HFF-Myc (cell line): ENCODE measurements at places on chromosomes 6 and 20.

DNA sequence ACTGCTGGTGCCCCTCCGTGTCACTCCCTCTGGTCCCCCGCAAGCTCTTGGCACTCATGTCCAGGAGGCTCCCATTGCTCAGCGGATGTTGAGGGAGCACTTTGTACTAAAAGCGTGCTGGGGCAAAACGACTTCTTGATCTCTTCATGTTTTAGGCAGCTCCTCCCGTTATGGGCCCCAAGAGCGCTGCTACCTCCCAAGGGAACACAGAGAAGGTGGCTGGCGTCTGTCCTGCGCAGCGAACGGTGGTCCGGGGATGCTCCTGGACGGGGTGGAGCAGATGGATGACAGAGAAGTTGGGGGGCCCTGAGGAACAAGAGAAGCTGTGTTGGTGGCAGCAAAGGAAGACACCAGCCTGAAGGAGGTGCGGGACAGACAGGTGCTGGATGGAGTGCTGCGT is 99.8 kb downstream of the TMEM242 start:
- DNase-seq = no peak

DNA sequence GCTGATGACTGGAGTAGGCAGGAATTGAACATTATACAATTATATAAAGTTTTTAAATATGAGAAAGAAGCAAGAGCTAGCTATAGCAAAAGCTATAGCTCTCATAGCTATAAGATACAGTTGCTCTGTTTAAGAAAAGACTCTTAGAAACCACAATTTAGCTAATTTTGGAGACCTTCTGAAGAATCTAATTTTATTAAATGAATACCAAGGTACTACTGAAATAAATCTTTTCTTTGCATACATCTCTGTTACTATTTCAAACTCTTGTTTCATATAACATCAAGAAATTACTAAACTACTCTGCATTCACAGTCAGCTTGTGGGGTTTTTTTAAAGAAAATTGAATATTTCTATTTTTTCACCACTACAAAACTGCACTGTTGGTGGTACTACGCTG is 568.7 kb upstream of the MARCKS start:
- DNase-seq = no peak

DNA sequence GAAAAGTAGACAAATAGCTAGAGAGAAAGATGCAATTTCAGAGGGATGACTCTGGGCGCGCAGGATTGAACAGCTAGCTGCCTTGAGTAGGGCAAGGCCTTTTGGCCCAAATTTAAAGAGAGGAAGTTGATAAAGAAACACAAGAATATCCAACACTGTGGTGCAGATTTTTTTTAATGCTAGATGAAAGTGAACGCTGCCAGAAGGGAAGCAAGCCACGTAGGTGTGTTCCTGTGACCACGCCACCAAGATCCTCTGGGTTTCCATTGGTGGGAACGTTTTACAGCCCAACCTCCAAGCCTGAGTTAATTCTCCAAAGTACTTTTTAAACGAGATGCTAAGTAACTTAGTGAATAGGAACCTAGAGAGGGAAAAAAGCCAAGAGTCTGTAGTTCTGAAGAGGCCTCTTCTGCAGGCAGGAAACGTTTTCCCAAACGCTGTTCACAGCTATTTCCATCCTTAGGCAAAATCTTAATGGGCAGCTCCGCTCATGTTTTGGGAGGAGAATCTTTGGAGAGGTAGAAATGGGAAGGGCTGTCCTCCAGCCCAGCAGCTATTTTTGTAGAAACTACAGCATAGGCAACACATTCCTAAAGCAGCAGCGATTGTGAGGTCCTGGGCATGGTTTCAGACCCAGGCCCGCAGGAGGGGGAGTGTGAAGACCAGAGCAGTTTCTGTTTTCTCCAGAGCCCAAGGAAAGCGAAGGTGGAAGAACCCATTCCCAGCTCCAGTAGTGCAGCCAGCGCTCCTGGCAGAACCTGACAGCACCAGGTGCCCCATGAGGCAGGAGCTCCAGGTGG is 8.2 kb downstream of the LY86 start:
- no peak for DNase-seq

- DNase-seq = no peak
These were observed 119.8 kb downstream of the SGK1 start for GRCh38 chr6:134198093-134198492.

- no peak for DNase-seq
These were observed 738.8 kb downstream of the HDGFL1 start for GRCh38 chr6:23308166-23308565.

DNA sequence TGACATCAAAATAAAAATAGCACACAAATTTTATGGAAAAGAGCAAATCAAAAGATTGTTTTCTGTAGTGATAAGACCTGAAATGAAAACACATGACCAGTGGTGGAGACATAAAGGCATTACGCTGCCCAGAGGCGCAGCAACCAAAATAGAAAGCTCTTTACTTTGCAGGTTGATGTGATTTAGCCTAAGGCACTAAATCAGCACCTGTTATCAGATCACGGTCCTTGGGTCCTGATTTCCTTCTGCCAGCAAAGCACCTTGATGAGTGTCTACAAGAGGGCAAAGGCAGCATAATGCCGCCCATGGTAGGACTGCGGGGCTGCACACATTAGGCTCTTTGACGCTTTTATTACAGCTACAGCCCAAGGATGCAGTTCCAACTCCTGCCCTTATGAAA is 19.3 kb upstream of the RAMACL start:
- no peak for DNase-seq

- no peak for DNase-seq
These were observed 544 bp upstream of the KHDC1 start for GRCh38 chr6:73263570-73263909.

DNA sequence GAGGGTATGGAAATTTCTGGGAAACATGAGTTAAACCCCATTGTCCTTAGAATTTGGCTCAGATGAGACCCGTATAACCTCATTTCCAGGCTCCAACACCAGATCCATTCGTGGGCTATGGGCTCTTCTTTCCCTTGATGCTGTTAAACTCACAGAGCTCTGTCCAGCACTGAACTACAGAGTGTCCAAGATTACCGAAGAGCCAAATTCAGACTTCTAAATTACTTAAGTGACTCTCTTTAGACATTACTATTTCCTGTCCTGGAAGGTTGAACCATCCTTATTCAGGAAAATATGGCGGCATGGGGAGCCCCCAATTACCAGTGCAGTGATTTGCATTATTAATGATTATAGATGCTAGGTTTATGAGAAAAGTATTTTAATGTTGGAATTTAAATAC is 124.9 kb upstream of the EDN1 start:
- DNase-seq = no peak

- DNase-seq = peak; percentile 45
These were observed 77.6 kb downstream of the HUS1B start for GRCh38 chr6:579339-579738.

DNA sequence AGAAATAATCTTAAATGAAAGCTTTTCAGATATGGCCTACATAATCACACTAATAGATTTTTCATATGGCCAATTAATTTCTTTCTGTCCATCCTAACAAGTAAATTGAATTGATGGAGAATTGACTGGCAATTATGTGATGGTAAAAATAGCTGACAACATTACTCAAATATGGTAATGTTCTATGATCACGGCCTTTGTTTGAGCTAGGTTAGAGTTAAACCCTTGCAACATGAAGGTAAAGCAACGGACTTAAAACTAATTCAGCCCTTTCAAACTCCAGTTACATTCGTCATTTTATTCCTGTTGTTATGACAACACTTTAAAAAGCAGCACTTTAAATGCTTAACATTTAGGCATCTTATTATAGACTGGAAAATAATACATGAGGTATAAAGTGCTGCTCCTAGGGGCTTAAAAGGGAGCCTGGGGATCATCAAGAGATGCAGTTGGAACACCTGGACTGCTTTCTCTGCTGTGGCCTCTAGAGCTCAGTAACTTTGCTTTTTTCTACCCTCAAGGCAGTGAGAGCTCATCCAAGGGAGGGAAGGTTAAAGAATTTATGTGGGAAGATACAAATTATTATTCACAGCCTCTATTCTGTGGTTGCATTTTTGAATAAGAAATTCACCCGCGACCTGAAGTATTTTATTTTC is 46.9 kb downstream of the RIPOR2 start:
- DNase-seq = no peak

DNA sequence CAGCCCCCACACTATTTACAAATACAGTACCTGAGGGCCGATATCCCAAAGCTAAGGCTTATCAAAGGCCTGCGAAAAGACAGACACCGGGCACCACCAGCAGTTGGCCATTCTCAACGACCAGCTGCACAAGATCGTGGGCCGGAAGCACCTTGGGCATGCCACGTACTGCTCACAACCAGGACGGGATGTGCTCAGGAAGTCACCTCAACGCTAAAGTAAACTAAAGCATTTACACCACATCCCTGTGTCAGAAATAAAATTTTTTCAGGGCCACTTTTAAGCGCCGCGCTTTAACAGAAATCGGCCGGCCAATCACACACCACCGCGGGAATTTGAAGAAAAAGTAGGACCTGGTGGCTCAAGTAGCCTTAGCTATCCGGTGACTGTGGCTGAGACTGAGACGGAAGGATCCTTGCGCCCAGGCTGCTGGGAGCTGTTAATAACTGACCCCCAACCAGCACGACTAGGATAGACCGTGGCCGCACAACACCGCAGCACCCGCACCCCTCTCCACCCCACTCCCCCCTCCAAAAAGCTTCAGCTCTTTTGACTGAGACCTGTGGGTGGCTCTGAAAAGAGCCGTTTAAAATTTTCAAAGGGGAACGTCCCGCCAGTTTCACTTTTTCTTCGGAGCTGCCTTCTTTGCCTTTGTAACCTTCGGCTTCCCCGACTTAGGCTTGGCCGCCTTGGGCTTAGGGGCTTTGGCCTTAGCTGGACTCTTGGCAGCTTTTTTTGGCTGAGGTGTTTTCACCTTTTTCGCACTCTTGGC is 131.2 kb upstream of the BTN3A2 start:
- DNase-seq = no peak

- no peak for DNase-seq
These were observed 68.5 kb upstream of the ARMH2 start for GRCh38 chr6:24867104-24867703.

- no peak for DNase-seq
These were observed 5.6 kb downstream of the ARFRP1 start for GRCh38 chr20:63702036-63702665.

DNA sequence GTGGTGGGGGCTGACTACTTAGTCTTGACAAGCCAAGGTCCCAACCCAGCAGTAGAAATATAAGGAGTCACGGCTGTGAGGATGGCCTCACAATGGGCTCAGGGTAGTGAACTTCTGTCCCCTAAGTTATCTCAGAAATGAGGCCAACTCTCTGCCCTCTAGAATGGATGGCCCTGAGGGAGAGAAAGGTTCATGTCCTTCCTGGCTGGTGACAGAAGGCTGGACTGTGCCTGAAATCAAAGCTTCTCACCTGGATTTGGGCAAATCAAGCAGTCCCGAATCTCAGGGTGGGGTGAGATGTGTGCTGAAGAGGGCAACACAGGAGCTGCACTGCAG is 12.7 kb downstream of the RRP36 start:
- no peak for DNase-seq

- DNase-seq = no peak
These were observed 108.2 kb downstream of the CDH26 start for GRCh38 chr20:60066438-60066823.

DNA sequence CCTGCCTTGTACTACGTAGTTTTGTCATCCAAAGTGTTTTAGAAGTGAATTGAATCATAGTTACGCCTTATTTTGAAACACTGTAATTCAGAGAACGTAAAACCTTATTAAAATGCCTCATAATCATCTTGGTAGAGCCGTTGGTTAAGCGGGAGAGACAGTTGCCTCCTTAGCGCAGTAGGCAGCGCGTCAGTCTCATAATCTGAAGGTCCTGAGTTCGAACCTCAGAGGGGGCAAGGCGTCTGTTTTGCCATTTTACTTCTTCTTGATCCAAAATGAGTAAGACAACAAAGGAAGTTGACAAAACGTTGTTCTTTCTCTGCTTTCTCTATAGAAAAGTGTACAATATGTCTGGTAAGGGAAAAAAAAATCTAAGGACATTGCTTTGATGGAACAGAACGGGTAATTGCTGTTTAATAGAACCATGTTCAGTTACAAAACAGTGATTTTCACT is 20.7 kb upstream of the TRIM27 start:
- DNase-seq = peak; percentile 58

DNA sequence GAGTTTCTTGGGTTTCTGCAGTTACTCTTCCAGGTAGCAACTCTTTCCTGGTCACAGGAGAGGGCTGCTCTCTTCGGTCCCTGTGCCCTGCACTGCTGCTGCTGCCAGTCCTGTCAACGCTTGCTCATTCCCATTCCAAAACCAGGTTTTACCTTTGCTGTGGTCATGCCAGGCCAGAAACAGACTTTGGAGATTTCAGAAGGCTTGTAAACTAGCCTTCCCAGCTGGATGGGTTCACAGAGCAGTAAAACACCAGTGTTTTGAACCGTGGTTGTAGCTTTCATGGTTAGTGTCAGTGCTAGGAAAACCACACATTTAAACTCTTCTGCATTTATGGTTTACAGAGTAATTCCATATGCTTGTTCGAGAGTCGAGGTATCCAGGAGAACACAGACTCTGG is 16.2 kb downstream of the ARFGEF2 start:
- DNase-seq = no peak

- DNase-seq = no peak
These were observed 29.1 kb downstream of the OPN5 start for GRCh38 chr6:47810885-47811284.

DNA sequence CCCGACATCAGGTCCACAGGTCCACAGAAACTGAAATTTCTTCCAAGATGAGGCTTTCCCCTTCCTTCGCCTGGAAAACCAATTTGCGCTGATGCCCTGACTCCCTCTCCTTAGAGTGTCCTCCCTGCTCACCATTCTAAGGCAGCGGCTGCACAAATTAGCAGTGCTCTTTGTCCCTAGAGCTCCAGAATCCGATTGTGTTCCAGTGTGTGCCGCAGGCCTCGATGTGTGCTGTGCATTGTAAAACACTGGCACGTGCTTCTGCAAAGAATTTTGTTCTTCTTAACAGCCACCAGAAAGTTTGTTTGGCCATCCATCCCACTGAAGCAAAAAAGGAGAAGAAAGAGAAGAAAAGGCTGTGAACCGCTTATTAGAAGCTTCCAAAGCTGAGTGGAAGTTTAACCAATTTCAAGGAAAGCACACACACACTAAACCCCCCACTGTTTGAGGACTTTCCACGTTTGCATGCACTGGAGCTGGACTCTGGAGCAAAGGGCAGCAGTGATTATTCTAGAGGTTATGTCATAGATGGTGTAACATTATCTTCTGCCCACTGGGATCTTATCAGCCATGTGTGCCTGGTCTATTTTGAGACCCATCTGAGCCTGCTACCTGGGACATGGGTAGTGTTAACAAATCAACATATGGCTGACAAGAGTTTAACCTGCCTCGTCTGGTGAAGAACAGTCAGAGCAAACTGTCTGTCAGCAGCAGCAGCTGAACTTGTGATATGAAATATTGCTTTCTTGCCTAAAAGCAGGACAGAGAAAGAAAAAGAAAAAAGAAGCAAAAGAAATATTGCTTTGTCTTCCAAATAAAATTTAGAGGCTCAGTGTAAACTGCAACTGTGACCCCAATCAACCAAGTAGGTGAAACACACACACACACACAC is 64.9 kb upstream of the RREB1 start:
- no peak for DNase-seq

GRCh38 chr20:10040070-10040975 is 5.5 kb downstream of the ANKEF1 start:
- DNase-seq = peak; percentile 42
